ENCODE measurements at places on chromosomes 1 and 21.

- no peak for DNase-seq
Measured at GRCh38 chr1:191839891-191840290, 318.4 kb upstream of the RGS18 start.

GRCh38 chr21:41914965-41915364 lies 35.8 kb upstream of the PRDM15 start:
- no peak for DNase-seq

- no peak for DNase-seq
Measured at GRCh38 chr1:91981996-91982609, 32.9 kb downstream of the BRDT start.

GRCh38 chr1:169509354-169509753 lies 23.6 kb upstream of the SLC19A2 start:
- DNase-seq = no peak

GRCh38 chr1:53073868-53074311 lies 11.9 kb downstream of the PODN start:
- DNase-seq = no peak

- no peak for DNase-seq
Measured at GRCh38 chr1:9250411-9251381, 16.1 kb downstream of the H6PD start.

GRCh38 chr1:201021630-201022492 lies 1.7 kb downstream of the KIF21B start:
- DNase-seq = no peak

- no peak for DNase-seq
Measured at GRCh38 chr1:245086389-245086969, 68.3 kb upstream of the KIF26B start.

GRCh38 chr1:109136766-109137165 lies 22.9 kb downstream of the ELAPOR1 start:
- DNase-seq = no peak

- DNase-seq = no peak
Measured at GRCh38 chr21:41925767-41926116, 28.1 kb downstream of the C2CD2 start.

- peak; percentile 1 for DNase-seq
Measured at GRCh38 chr1:39926343-39926793, 24.7 kb upstream of the MYCL start.

DNA sequence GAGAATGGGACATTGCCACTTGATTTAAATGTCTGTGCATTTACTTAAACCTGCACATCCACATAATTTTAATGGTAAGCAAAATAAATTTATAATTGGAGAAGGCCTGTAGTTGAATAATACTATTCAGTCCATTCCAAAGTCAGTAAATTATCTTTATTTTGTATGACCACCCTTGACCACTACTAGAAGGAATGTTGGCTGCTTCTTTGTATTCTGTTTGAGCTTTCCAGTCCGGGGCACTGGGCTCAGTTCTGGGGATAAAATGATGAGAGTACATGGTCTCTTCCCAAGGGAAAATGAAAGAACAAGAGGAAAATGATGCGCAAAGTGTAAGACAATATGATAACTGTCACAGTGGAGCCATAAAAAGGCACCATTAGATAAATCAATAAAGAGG lies 98.9 kb downstream of the CRB1 start:
- DNase-seq = no peak

DNA sequence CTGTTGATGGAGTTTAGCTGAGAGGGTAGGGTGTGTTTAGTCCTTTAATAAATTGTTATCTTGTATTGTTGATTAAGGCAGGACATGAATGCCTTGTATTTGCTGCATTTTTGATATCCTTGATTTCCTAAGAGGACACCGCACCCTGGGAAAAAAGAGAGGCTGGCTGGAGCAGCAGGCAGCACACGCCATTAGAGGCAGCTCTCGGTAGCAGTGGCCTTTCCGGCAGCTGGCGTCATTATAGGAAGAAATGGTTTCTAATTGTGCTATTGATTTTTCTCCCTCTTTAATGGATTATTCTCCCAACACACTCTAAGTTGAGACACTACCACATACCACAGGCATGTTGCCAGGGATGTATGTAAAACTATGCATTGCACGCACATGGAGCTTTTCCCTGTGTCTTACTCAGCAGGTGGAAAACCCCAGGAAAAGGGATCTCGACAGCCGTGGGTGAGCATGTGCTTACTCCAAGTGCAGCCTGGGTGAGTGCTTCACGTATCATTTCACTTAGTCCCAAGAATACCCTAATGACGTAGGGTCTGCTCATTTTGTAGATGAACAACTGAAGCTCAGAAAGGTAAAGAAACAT lies 440.4 kb upstream of the RUNX1 start:
- DNase-seq = no peak

GRCh38 chr1:228453022-228453560 lies 34.1 kb upstream of the RNF187 start:
- no peak for DNase-seq

DNA sequence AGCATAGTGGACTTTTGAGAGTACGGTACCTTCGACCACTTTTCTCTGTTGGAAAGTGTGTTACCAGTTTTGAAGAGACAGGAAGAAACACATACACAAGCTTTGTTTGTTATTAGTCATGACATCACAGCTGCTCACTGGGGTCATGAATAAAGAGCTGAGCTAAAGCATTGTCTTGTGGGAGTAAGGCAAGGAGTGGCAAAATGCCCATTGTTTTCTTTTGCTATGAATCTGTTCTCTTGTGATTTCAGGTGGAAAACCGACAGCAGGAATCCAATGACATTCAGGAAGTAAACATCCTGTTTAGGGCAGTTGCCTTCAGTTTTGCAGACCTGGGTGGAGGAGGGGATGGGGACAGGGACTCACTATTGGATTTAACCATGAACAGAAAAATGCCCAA lies 66.2 kb downstream of the RGL1 start:
- DNase-seq = peak; percentile 97

- DNase-seq = no peak
Measured at GRCh38 chr1:230609208-230609607, 33.1 kb upstream of the COG2 start.

GRCh38 chr1:50620680-50621329 lies 197.6 kb upstream of the DMRTA2 start:
- no peak for DNase-seq

GRCh38 chr1:202155478-202156021 lies 4.9 kb downstream of the PTPN7 start:
- peak; percentile 86 for DNase-seq

DNA sequence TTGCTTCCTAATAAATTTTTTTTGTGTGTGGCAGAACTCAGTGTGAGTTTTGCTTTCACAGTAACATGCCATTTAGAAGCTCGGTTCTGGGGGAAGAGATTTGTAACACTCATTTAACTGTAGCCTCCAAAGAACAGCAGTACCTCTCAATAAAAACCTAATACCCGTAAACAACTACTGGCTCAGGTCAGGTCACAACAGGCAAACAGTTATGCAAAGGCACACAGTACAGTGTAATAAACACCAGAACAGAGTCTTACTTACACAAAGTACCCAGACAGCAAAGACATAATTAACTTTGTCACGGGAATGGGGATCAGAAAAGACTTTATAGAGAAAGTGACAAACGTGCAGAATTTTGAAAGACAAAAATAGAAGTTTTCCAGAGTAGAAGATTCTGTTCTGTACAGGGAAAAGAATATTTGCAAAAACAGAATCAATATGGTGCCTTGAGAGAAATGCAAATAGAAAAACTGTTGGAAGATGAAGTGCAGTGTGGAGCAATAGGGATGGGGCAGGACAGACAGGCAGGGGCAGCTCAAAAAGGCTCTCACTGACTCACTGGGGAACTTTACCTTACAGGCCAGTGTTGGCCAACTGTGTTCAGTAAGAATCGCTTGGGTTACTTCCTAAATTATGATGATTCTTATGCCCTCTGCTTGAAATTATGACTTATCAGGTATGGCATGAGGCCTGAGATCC lies 38.8 kb downstream of the EGLN1 start:
- no peak for DNase-seq

DNA sequence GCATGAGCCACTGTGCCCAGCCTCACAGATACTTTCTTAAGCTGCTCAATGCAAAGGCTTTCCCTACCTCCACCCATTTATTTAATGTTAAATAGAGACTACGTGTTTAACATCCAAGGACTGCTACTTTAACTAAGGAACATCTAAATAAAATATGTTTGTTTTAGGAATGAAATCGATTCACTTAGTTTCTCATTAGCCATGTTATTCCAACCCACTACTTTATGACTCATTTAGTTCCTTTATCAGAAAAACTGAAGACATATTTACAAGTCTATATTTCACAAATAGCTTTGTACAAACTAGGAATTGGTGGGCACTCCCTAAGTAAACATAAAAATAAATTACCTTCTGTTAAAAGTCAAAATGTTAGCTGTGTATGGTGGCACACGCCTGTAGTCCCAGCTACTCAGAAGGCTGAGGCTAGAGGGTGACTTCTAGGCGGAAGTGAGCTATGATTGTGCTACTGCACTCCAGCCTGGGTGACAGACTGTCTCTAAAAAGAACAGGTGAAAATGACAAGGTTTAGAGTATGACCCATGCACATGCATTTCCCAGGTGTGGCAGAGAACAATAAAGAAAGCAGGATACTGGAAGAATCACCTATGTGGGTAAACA lies 39.9 kb upstream of the AK4 start:
- no peak for DNase-seq

DNA sequence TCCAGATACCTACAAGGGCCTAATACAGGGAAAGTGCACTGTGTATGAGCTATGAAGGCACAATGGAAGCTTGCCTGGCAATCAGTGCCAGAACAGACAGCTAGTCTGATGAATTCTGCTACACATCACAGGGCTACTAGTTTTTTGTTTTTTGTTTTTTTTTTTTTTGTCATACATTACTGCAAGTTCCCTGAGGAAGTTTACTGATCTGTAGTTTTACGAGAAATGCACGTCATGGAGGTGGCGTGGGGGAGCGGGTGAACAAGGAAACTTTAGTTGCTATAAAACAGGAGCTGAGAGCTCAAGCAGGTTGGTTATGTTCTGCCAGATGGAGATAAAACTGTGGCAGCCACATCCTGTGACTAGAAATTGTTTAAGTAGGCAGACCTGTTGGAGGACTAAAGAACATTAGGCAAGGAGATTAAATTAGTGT lies 17.7 kb downstream of the PTPRC start:
- DNase-seq = no peak

GRCh38 chr1:110756506-110756905 lies 81.8 kb upstream of the KCNA3 start:
- no peak for DNase-seq

GRCh38 chr1:77273891-77274290 lies 7.9 kb upstream of the AK5 start:
- no peak for DNase-seq

DNA sequence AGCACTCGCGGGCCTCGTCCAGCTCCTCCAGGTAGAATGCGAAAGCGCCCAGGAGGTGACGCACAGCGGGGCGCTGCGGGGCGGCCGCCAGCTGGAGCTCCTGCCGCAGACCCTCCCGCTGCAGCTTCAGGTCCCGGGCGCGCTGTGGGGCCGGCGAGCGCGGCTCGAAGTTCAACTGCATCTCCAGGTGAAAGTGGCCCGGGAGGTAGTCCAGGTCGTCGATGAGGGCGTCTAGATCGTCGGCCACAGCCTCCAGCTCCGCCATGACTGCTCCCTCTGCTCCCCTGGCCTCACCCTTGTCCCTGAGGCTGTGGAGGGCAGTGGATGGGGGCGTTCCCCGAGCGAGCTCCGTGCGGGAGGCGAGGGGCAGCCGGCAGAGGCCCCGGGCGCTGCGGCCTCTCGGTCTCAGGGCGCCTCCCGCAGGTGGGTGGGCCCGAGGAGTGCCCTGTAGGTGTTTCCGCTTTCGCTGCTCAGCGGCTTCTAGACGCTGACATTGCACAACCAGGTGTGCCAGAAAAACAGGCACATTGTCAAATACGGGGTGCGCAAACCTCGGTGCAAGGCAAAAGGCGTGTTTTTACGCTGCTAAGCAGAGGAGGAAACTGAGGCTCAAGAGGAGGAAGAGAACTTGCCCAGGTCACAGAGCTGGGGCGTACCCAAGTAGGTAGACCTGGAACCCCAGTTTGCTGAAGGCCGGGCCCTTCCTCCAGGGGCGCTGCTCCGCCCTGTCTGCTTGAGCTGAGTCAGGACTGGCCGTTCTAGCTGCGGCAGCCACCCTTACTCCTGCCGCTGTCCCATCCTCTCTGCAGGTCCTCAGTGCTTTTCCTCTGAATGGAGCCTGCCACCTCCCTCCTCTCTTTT lies at the start of gene TTC22:
Gene TTC22 (minus strand): TSS at position 425 of the 861 bp plus-strand sequence. CDS start 160 bp downstream, at position 265.
- DNase-seq = no peak

GRCh38 chr1:231625975-231626534 lies 535 bp upstream of the DISC1 start:
- DNase-seq = no peak

DNA sequence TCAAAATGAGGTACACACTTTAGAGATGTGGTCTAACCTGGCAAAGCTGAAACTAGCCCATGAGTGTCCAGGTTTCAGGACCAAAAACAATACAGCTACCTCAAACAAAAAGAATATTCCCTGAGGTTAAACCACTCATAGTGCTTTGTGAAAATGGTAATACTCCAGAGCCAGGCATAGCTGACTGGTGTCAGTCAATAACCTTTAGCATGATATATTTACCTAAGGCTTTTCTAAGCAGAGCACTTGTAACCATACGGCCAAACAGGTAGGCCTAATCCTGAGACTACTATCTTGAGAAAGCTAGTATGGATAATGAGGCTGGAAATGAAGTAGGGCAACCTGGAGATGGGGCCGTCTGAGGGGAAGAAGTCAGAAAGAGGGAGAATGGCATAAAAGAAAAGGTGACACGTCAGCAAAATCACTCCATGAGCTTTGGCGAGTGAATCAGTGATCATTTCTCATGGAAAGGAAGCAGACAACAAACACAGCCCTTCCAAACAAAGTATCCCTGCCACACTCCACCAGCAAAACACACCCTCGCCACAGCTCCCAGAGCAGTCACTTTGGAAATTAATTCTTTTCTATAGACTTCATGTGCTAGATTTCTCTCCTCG lies 1.7 kb upstream of the LRRC52 start:
- DNase-seq = no peak

GRCh38 chr1:3690282-3691065 lies 38.2 kb downstream of the TP73 start:
- DNase-seq = no peak

GRCh38 chr21:17536381-17536780 lies 23.5 kb downstream of the CXADR start:
- DNase-seq = no peak

DNA sequence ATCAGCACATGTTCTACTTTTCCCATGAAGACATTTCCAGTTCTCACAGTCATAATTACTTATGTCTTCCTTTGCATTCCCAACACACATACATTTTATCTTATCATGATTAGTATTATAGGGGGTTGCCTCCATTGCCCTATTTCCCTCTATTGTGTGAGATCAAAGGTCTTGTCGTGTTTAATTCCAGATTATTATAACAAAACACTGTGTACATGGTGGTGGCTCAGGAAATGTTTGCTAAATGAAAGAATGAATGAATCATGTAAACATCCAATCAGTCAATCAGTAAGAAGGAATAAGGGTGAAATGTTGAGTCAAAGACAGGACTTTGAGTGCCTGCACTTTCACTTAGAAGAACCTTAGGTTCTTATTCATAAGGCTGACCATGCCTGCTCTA lies 376.0 kb downstream of the SMYD3 start:
- no peak for DNase-seq

DNA sequence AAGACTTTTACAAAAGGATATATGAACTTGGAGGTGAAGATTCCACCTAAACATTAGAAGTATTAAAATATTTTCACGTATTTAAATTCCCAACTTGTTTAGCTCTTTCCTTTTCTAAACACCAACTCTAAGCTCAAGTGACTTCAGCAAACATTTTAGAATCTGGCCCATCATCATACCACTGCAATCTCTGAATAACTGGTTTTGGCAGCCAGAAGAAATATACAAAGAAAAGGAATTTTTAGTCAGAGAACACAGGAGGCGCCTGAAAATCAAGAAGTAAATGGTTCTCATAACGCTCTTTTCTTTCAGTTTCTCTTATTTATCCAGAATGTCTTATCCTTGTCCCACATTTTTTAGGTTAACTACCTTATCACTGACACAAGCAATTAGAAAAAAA lies 10.4 kb downstream of the TAF1A start:
- DNase-seq = no peak

Data from kidney capillary endothelial cell (primary cell).